Esophagus squamous epithelium (tissue), 5 donors: ENCODE measurements at places on chromosomes 3 and 15.

- H3K27ac ChIP-seq: no peak overlapping the region
- H3K36me3 ChIP-seq: peaks cover 8% of the 10 kb centered on the region
- H3K27me3 ChIP-seq: no peaks in the 10 kb centered on the region
- no peak for DNase-seq
Observed at GRCh38 chr3:45937206-45938042, 5.8 kb upstream of the CXCR6 start.

GRCh38 chr15:79078763-79079410, 11.7 kb downstream of the RASGRF1 start:
- H3K27me3 ChIP-seq: no peaks in the 10 kb centered on the region
- DNase-seq: no peak
- no peaks in the 10 kb centered on the region for H3K36me3 ChIP-seq
- no peak overlapping the region for H3K27ac ChIP-seq
- H3K4me1 ChIP-seq: no peaks in the 10 kb centered on the region

DNA sequence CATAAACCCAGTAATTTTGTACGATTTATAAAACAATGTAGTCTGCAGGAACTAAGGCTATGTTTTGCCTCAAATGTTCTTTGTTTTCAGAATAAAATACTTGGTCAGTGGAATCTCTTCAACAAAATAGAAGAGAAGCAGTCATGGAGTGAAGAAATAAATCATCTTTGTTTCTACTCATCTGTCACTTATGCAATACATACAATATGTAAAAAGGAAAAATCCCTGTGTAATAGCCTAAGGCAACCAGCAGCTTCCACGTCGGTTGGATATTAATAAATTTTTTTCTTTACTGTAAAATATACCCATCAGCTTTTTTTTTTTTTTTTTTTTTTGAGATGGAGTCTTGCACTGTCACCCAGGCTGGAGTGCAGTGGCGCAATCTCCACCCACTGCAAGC, 5.2 kb upstream of the WDR5B start:
- no peak overlapping the region for H3K27ac ChIP-seq
- H3K4me3 ChIP-seq: no peak overlapping the region
- peaks cover 41% of the 10 kb centered on the region for H3K36me3 ChIP-seq
- no peak for DNase-seq
- H3K27me3 ChIP-seq: no peaks in the 10 kb centered on the region

- H3K27ac ChIP-seq: no peak overlapping the region
- no peak overlapping the region for H3K4me3 ChIP-seq
- H3K27me3 ChIP-seq: no peaks in the 10 kb centered on the region
Observed at GRCh38 chr15:85490856-85491255, 110.5 kb downstream of the AKAP13 start.
